ENCODE measurements at places on chromosomes 6 and 20.

DNA sequence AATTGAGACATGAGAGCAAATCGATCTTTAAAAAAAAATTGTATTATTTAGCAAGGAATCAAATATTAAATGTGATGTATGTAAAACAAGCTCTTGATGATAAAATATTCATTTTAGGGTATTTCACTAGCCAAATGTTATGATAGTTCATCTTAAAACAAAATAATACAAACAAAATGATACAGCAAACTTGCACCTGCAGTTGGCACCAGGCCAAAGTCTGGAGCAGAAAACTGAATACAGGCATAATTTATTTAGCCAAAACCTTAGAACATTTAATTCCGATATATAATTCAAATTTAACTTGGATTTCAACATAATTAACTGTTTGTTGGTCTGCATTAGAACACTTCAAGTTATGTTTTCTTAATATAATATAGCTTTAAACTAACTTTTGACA lies 60.9 kb downstream of the EPHA7 start:
- DNase-seq: no peak

GRCh38 chr20:2871661-2872458 lies 1.4 kb upstream of the PTPRA start:
- no peak for DNase-seq

GRCh38 chr6:121436960-121437850 lies 1.8 kb downstream of the GJA1 start:
- DNase-seq: no peak

DNA sequence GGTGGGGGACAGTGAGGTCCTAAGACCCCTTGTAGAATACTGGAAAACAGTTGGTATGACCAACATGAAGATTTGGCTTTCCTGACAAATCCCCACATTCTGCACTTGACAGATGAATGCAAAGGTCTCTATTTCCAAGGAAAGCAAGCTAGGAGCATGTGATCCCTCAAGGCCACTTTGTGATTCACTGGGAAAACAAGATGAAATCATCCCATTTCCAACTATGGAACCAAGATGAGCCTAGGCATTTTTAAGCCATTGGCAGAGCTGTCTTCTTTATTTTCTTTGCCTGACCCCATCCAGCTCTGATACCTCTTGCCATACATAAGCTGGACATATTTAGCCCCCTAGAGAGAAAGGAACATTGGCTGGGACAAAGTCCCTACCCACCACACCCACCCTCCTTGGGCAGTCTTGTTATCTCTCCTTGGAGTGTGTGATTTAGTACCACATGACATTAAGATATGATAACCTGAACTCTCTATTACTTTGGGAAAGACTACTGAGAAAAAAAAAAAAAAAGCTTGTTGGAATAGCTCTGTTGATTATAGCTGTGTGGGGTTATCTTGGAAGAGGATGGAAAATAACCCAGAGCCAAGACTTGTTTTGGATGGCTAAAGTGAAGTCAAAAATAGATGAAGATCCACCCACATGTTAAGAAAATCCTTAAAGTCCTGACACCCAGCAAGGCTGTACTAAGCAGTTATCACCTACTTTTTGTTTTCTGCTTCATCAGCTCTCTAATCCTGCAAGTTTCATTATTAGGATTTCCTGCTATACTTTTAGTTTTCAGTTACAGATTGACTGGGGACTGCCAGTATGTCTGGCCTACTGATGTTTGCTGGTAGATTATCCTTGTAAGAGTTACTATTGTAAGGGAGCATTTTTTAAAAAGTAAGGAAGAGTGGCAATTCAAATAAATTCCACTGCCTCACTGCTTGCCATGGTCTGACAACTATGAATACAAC lies 90.1 kb upstream of the PREP start:
- no peak for DNase-seq

- no peak for DNase-seq
These were observed 67.1 kb upstream of the MYLIP start for GRCh38 chr6:16061818-16062217.

Measured in stimulated activated CD8-positive, alpha-beta memory T cell treated with anti-CD3 and anti-CD28 coated beads, Interleukin-7, amount 100 ng/mL, for 1 hour (primary cell).